ENCODE measurements at places on chromosomes 4 and X.

DNA sequence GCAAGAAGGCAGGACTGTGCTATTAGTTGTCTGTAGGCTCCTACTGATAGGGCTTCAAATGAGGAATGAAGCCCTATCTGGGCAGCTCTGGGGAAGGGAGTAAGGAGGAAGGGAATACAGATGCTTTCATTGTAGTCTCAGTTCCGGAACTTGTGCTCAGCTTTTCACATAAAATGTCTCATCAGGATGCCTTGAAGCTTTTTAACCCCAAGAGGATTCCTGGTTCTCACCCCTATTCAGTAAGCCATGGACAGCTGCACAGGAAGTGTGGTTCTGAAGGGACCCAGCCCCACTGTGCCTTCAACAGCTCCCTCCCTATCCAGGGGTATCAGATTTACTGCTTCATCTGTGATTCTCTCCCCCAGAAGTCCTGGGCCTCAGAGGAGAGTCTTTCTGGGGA is 5.0 kb downstream of the ARMCX5 start:
- no peak for DNase-seq

DNA sequence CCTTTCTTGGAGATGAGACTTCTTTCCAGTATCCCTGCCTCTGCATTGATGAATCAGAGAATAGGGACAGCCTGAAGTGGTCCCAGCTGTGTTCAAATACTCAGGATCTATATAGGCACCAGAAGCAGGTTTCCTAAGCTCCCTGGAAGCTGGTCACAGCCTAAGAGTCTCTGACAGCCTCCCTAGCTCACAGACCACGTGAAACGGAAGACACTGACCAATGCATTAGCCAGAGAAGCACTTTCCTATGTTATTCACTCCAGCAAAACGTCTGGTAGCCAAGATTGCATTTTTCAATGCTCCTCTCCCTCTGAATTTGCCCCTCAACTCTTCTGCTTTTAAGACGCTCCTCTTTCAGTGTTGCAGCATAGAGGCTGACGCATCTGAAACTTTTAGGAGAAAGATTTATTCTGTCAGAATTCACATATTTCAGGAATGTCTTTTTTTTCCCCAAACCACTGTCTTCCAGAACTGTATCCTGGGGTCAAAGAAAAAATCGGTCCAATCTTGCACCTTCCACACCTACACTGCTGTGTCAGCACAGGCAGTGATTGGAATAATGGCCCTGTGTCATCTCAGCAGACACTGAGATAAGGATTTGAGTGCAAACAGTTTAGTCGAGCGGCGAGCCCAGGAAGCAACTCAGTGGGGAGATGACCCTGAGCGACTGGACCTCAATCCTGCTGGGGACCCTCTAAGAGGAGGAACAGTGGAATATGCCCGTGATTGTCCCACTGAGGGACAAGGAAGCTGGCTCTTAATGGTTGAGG is 109.4 kb downstream of the SMIM20 start:
- no peak for DNase-seq

DNA sequence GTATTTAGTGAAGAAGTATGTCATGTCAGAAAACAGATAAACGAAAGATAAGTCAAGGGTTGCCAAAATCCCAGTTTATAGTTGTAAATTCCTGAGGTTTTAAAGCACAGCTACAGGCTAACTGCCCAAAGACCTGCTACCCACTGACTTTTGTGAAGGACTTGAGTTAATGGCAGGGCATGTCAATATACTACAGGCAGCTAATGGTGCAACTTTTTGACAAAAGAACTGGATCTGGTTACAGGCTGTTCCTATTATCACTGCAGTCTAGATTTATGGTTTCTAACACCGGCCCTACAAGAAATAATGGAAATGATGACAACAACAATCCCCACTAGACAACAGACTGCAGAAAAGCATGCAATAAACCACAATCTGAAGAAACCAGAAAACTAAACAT is 6.4 kb downstream of the SCML2 start:
- no peak for DNase-seq

GRCh38 chr4:127856196-127856812 is 24.4 kb upstream of the PLK4 start:
- no peak for DNase-seq

DNA sequence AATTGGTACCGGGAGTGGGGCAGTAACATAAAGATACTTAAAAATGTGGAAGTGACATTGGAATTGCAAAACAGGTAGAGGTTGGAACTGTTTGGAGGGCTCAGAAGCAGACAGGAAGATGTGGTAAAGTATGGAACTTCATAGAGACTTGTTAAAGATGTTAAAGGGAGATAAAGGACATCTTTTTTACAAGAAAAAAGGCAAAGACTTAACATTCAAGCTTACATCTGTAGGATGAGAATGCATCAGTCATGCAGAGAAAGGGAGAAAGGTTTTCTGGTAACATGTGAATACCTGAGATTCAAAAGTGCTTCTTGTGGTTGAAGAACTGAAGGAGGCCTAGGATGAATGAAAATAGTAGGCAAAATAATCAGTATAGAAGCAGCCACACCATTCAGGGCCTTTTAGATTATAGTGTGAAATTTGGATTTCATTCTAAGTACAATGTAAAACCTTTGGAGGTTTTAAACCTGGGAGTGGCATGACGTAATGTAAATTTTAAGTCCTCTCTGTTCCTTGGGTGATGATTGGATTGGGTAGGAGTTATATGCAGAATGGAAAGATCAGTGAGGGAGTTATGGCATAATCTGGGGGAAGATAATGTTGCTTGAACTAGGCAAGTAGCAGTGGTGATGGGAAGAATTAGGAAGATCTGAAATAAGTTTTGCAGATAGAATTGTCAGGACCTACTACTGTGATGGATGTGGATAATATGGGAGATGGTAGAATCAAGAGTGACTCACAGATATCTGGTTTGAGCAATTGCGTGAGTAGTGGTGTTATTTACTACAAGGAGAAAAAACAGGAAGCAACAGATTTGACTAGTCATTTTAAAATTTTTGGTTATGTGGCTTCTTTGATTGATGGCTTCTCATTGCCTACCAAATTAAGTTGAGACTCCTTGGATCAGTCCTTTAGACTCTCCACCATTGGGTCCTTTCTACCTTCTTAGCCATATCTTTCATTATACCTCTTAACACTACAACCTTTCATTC is 138.7 kb downstream of the VSIG4 start:
- no peak for DNase-seq

DNA sequence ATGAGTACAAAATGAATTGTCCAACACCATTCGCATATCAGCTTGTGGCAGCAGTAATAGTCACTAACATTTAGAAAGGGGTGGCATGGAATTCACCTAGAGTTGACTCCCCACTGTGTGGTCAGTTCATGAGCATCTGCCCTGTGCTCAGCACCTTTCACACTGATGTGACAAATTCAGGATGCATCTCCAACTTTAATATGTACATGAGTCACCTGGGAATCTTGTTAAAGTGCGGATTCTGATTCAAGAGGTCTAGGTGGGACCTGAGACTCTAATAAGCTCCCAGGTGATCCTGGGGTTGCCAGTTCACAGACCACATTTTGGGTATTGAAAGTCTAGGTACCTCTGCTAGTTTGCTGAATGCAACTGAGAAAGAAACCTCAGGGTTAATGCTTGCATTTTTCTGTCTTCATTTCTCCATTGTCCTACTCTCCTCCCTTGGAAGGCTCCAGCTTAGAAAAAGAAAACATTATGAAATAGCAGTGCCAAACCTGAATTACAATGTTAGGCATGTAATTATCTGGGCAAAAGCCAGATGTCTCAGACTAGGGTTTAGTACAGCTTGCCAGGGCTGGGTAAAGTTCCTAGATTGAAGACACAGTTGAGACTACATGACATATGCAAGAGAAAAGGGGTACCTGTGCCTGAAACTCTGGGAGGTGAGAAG is 32.7 kb downstream of the TMSB4X start:
- no peak for DNase-seq

- DNase-seq: no peak
These were observed 723 bp downstream of the NKX6-1 start for GRCh38 chr4:84498203-84498934.

- no peak for DNase-seq
These were observed 9.4 kb upstream of the MMAA start for GRCh38 chr4:145609481-145610427.

DNA sequence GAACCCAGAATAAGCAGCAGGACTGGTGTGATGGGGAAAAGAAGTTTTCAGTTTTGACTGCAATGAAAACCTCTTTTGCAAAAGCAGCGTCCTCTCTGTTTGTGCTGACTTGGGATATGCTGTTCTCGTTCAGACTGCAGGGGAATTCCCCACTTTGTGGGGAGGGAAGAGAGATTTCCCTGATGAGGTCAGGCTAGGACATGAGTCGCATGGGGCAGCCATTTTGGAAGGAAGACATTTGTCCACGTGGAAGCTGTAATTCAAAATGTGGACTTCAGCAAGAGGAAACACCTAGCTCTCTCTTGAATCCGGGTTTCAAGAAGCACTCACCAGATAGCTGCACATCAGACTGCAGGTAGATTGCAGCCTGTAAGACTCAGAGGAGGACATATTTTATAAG is 39.3 kb downstream of the ING2 start:
- DNase-seq: no peak

DNA sequence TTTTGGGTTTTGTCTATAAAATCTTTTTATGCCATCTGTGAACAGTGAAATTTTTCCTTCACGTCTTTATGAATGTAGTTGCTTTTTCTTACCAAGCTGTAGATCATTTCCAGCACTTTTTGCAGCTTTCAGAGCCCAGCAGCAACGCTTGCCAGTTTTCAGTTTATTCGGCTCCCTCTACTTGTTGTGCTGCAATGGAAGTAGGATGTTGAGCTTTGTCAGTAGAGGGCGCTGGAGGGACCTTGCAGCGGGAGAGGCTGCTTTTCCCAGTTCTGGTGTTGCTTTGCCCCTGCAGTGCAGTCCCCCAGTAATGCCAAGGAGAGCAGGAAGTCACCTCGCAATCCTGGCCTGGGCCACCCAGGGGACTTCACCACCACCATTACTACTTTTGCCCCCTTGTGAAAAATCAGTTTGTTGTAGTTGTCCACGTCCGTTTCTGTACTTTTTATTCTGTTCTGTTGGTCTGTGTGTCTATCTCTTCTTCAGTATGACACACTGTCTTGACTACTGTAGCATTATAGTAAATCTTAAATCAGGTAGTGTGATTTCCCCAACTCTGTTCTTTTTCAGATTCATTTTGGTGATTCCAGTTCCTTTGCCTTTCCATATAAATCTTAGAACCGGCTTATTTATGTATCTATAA is 21.8 kb downstream of the CMC4 start:
- DNase-seq: no peak

DNA sequence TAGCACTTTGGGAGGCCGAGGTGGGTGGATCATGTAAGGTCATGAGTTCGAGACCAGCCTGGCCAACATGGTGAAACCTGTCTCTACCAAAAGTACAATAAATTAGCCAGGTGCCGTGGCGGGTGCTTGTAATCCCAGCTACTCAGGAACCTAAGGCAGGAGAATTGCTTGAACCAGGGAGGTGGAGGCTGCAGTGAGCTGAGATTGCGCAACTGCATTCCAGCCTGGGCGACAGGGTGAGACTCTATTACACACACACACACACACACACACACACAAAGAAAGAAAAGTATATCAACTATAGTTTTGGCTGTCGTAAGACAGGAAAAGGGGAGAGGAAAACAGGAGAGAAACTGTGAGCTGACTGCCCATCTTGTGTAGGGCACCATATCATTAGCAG is 171.7 kb downstream of the ADAMTS3 start:
- no peak for DNase-seq

DNA sequence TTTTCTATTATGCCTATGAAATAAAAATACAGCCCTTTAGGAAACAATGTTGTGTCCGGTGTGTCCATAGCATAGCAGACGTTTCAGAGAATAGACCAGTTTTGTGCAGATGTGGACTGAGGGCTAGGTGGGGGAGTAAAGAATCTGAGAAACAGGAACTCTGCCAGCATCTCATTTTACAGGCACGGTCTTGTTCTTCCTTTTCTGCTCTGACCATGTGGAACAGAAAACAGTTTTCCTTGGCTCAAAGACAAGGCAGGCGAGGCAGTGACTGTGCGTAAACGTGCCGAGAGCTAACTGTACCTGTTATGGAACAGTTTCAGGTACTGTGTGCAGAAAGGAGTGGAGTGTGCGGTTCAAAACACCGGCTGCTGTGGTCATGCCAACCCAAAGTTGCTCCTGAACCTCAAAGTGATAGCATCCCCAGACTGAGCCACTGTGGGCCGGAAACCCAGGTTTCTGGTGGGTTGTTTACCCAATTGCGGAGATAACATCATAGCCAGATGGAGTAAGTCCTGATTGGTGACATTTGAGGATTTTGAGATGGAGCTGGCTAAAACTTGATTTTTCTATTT is 20.2 kb downstream of the CNGA2 start:
- DNase-seq: no peak

GRCh38 chrX:98514032-98514431 is 1630.3 kb downstream of the RPA4 start:
- DNase-seq: no peak

- DNase-seq: no peak
These were observed 67.0 kb upstream of the AGA start for GRCh38 chr4:177509226-177509745.

- no peak for DNase-seq
These were observed 146.8 kb downstream of the HMGN5 start for GRCh38 chrX:81054904-81055303.

GRCh38 chr4:177051473-177052060 is 258.1 kb upstream of the NEIL3 start:
- no peak for DNase-seq

- DNase-seq: no peak
These were observed 50.4 kb downstream of the USP11 start for GRCh38 chrX:47283015-47283771.

- no peak for DNase-seq
These were observed 12.4 kb downstream of the YIPF6 start for GRCh38 chrX:68511255-68511654.

- DNase-seq: no peak
These were observed 1.9 kb downstream of the DHRSX start for GRCh38 chrX:2498781-2499302.

DNA sequence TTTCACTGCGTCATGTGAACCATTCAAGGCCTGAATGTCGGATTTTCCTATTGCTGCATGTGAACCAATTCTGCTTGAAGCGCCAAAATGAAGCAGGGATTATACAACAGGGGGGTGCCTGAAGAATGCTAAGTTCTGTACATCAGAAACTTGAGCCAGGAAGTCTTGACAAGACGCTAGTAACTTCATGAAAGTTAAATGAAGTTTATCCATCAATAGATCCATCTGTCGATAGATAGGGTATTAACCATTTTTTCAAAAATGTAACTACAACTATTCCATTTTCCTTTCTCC is 590 bp upstream of the NAF1 start:
- no peak for DNase-seq

DNA sequence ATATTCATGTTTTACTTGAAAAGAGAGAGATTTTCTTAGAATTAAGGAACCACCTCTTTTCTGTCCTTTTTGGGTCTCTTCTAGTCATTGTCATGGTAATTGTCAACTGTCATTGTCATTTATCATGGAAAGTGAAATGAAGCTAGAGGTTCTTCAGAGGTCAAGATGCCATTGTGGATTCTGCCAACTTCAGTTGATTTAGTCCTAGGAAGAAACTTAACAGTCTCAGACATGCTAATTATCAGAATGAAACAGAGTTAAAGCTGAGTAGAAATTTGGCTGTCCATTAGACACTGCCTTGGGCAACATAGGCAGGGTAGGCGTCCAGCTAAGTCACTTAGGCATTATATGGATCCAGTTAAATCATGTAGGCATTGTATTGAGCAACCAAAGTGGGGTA is 796.1 kb upstream of the ADGRL3 start:
- no peak for DNase-seq
